ENCODE measurements at places on chromosomes 11 and 22.

GRCh38 chr11:488062-488461, 19.0 kb downstream of the RNH1 start:
- DNase-seq: no peak

GRCh38 chr11:34857463-34857862, 58.7 kb downstream of the APIP start:
- no peak for DNase-seq

DNA sequence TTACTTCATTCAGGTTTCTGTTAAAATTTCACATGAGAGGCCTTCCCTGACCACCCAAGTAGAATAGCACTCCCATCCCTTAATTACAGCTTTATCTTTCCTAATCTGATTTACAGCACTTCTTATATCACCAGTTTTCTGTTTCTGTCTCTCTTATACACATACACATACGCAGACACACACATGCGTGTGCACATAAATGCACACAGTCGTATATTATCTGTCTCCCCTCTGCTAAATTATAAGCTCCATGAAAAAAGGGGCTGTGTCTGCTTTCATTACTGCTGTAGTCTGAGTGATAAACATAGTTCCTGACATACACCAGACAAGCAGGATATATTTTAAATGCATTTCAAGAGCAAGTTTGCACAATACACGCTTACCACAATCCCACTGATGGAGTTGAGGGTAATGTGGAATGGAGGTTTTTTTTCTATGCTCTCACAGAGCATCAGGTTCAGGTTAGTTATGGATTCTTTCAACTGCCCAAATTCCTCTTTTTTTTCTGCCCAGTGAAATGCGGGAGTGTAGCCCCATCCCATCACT, 13.7 kb upstream of the TOP3B start:
- DNase-seq: no peak

DNA sequence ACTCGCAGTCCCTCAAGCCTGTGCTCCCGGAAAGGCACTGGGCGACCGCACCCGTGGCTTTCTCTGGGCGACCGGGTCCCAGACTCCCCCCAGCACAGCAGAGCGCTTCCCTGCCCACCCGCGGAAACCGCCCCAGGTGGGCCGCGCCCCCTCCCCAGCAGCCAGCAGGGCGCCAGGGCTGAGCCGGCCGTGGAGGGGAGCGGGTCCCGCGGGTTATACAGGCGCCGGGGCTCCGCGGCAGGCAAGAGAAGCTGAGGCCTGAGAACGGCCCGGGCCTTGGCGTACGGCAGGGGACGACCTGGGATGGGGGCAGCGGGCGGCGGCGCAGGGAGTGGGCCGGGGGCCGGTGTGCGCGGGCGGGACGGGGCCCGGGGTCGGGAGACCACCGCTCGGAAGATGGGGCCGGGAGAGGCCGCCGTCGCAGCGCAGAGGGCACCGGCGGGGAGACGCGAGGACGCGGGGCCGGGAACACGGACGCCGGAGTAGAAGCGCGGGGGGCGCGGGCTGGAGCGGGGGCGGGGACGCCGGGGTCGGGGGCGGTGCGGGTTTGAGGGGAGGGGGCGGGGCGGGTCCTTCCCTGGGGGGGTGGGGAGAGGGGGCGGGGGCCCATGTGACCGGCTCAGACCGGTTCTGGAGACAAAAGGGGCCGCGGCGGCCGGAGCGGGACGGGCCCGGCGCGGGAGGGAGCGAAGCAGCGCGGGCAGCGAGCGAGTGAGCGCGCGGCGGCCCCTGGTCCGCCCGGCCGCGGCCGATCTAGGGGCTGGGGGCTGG, at the start of gene MDK:
Gene MDK, plus strand, starts transcription at position 622 of the 771 bp plus-strand sequence. CDS start 389 bp downstream, outside the sequence.
- DNase-seq: no peak

- no peak for DNase-seq
Observed at GRCh38 chr11:77981346-77981947, 13.0 kb downstream of the INTS4 start.

DNA sequence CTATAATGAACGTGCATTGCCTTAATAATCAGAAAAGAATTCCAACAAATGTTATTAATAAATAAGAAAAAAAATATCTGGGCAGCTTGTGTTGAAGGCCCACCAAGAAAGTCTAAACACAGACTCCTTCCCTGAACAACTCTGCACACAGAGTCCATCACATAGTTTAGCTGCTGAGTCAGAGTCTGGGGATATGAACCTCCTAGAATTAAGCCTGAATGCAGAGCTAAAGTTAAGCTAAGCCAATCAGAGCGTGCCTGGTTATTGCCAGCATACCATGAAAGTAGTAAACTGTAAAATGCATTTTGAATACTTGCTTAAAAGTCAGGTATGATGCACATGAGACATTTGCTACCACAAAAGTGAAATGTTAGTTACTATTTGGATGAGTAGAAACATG, 25.6 kb upstream of the TENM4 start:
- peak; percentile 12 for DNase-seq

GRCh38 chr11:70675697-70676374, 277.5 kb downstream of the CTTN start:
- DNase-seq: no peak

DNA sequence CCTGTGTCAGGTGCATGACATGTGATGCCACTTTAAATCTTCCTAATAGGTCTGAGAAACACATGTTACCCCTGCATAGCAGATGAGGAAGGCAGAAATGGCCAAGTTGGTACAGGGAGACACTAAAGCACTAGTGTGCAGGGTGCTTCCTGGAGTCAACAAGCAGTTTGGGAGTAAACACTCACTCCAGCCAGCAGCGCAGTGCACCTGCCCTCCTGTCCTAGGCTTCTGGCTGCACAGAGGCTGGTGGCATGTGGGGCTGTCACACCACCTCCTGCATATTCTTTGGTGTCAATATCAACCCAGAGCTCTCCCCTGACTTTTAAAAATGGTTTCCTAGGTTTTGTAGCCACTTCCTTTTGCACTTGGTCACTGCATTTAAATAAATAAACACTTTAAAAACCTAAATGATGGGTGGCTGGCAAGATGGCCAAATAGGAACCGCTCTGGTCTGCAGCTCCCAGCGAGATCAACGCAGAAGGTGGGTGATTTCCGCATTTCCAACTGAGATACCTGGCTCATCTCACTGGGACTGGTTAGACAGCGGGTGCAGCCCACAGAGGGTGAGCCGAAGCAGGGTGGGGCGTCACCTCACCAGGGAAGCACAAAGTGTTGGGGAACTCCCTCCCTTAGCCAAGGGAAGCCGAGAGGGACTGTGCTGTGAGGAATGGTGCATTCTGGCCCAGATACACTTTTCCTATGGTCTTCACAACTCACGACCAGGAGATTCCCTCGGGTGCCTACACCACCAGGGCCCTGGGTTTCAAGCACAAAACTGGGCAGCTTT, 33.5 kb downstream of the GAB4 start:
- DNase-seq: no peak

- no peak for DNase-seq
Observed at GRCh38 chr22:38260761-38261681, 11.8 kb downstream of the TMEM184B start.

- DNase-seq: no peak
Observed at GRCh38 chr11:73854680-73855079, 22.0 kb downstream of the COA4 start.

- no peak for DNase-seq
Observed at GRCh38 chr11:132314911-132315455, 944.6 kb downstream of the NTM start.

DNA sequence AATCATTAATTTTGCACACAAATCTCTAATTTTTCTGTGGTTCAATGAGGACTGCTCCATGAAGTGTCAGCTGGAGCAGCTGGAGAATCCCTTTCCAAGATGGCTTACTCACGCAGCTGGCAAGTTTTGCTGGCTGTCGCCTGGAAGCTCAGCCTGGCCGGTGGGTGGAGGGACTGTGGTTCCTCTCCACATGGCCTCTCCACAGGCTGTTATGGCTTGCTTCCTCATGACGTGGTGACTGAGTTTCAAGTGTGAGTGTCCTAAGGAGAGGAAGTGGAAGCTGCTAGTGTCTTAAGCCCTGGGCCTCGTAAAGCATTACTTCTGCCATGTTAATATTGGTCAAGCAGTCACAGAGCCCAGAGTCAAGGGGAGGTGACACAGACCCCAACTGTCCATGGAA, 14.0 kb upstream of the NRIP3 start:
- no peak for DNase-seq
